ENCODE measurements at places on chromosomes 4 and X.

DNA sequence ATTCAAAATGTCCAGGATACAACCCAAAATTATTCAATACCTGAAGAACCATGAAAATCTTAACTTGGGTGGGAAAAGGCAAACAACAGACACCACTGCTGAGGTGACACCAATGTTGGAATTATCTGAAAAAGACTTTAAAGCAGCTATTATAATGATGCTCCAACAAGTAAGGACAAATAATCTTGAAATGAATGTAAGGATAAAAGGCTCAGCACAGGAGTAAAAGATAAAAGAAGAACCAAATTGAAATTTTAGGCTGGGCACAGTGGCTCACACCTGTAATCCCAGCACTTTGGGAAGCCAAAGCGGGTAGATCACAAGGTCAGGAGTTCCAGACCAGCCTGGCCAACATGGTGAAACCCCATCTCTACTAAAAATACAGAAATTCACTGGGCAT is 4.0 kb upstream of the SLC9A7 start:
- no peak for DNase-seq

GRCh38 chrX:10892621-10893225 is 218.4 kb upstream of the HCCS start:
- DNase-seq = no peak

DNA sequence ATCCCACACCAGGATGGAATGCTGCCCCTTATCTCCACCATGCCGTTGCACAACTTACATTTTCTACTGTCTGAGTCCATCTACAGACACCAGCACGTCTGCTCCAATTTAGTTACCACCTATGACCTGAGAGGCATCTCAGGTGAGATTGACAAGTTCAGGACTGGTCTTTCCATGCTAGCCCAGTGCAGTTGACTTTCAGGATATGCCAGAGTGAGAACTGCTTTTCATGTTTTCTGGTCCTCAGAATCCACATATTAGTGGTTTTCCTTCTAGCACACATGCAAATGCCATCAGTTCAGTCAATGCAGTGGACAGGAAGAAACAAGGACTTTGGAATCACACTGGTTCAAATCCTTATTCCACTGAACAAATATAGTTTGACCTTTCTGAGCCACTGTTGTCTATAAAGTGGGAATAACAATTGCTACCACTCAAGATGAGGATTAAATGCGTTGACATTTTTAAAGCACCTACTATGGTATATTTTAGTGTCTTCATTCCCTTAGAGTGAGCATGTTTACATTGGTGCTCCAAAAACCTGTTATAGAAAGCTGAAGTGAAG is 38.1 kb upstream of the ANXA3 start:
- no peak for DNase-seq

DNA sequence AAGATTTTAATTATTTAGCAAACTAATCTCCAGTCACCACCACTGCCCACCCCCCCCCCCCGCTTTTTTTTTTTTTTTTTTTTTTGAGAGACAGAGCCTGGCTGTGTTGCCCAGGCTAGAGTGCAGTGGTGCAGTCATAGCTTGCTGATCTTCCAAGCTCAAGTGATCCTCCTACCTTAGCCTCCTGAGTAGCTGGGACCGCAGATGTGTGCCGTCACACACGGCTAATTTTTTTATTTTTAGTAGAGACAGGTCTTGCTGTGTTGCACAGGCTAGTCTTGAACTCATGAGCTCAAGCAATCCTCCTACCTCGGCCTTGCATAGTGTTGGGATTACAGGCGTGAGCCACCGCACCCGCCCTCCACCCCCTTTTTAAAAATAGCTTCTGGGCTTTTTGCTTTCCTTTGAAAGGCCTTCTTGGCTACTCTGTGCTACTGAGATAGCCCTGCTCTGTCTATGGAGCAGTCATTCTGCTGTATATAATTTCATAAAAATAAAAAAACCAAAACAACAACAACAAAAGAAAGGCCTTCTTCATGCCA is 18.7 kb downstream of the TXLNG start:
- no peak for DNase-seq

- DNase-seq = no peak
Measured at GRCh38 chr4:688854-689681, at the start of gene SLC49A3. Gene SLC49A3, minus strand, starts transcription at chr4:689151. Its CDS starts 24 bp downstream, at chr4:689127.

DNA sequence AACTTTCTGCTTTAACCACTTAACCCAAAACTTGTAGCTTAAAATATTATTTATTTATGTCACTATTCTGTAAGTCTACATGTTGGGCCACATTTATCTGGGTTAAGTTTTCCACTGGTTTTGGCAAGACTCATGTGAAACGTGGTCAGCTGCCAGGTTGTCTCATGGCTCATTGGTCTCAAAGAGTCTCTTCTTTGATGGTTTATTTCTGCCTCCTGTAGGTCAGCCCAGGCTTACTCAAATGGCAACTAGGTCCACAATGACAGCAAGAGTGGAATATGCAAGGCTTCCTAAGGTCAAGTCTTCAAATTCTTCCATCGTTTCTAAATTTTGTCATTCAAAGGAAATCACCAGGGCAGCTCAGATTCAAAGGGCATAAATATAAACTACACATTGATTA is 828.7 kb downstream of the PCDH7 start:
- no peak for DNase-seq

GRCh38 chr4:2837904-2838496 is 5.6 kb upstream of the ADD1 start:
- peak; percentile 70 for DNase-seq

DNA sequence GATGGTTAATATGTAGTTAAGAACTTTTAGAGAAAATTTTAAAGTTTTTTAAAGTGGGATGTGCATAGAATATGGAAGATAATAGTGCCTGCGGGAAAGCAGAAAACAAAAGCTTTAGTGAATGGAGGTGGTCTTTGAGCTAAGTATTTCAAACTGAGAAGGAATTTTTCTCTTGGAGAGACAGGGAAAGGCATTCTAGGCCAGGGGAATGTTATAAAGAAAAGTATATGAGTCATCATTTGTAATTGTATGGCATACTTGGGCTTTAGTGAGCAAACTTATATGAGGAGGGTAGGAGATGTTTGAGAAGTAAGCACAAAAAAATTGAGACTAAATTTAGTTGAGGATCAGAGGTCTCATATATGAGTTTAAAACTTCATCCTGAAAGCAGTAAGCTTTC is 467.0 kb downstream of the PPARGC1A start:
- no peak for DNase-seq

- no peak for DNase-seq
Measured at GRCh38 chr4:24104158-24104565, 214.3 kb upstream of the PPARGC1A start.

DNA sequence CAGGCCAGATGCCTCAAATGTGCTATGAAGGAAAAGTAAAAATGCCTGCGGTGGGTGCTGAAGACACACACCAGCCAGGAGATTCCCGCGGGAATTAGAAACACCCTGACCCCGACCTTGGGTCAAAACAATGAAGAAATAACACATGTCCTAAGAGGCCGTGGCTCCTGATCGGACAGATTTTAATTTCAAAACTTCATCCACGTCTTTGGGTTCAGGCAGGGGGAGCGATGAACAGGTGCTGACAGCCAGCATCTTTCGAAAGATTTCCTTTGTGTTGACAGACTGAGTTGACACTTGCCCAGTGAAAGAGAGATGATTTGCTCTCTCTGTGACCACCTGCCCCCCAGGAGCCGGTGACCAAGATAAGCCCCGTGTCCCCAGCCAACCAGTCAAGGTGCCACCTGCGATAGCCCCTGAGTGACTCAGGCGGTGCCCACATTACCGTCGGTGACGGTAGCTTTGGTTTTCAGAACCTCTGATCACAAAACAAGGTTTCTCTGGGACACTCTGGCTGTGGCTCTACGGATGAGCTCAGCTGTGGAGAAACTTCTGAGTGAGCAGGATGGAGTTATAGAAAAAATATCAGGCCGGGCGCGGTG is 11.0 kb upstream of the IL3RA start:
- no peak for DNase-seq

DNA sequence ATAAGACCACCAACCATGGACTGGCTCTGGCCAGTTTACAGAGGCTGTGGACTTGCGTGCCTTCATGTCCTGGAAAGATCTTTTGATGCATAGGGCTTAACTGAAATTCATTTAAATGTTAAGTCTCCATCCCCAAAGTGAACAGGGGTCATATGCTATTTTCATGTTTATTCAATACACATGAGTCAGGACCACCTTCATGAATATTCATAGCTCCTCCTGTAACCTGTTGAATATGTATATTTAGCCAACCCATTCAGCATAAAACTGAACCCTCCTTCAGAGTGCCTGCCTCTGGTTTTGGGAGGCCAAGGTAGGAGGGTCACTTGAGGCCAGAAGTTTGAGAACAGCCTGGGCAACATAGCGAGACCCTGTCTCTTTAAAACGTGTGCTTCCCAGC is 7.1 kb downstream of the CTPS2 start:
- no peak for DNase-seq

DNA sequence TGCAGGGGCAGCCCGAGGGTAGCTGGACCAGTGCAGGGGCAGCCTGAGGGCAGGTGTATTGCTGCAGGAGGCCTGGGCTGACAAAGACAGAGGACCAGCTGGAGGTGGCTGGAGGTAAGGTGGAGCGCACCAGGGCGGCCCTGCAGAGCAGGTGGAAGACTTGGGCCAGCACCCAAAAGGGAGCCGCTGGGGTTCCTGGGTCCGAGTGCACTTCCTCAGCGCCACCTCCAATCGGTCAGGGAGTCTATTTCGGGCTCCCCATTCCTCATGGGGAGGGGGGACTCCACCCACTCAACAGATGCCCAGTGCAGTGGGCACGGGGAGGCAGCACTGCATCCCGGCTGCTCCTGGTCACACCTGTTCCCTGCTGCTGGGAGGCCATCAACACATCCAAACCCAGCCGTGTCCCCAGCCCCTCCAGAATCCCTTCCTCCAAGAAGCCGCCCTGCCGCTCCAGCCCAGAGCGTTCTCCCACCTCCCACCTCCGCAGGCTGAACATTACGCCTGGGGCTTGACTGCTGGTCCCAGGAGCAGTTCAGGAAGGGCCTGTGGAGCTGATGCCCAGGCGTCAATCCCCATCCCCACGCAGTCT is 1.5 kb downstream of the LRPAP1 start:
- DNase-seq = peak; percentile 68

DNA sequence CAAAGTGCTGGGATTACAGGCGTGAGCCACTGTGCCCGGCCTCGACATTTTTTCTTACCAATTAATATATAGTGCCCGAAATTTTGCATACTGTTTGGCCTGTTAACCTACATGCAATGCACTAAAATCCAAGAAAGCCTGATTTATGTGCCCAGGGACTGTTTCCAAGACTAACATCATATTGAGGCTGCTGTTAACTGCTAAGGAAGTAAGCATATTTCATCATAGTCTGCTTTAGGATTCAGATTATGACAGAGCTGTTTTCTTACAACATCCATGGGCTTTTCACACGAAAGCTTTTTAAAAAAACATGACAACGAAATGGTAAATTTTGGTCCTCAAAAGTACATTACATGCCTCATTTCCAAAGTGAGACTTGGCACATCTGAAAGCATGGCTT is 84.4 kb downstream of the STOX2 start:
- DNase-seq = no peak

Measured in tibial artery (tissue), 4 donors.